ENCODE measurements at places on chromosomes 5 and 9.

DNA sequence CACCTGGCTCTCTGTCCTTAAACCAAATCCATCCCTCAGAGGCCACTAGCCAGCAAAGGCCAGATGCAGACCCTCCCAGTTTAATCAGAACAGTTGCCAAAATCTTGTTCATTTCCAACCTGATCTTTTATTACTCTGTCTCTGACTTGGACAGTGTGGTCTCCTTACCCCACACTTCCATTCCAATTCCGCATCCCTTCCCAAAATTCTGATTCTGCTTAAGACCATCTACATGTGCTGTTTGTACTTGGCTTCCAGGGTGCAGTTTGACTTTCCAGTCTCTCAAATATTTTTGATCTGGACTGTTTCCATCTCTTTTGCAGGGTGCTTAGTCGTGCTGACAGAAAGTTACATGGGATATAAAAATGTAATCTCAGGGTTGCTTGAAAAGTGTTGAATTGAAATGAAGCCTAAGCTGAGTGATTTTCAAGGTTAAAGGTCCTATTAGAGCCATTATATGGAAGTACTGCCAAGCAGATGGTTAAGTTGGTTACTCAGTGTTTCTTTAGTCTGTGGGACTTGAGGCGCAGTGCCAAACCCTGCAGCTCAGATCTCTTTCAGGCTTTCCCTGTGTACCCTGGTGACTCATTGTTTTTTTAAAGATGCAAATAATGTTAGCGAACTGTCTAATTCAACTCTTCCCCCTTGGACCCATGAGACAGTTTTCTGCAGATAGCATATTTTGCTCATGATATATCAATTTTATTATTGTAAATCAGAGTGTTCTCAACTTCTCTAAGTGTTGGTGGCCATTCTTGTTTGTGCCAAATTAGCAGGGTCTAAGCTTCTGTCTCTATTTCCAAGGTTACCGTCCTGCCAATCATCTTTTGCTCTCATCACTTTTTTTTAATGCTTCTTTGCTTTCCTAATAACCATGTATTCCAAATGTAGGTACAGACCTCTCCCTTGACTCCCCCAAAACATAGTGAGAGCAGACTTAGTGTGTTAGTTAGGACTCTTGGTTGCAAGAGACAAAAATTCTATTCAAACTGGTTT is 18.2 kb upstream of the DCP2 start:
- peak; percentile 41 for DNase-seq

DNA sequence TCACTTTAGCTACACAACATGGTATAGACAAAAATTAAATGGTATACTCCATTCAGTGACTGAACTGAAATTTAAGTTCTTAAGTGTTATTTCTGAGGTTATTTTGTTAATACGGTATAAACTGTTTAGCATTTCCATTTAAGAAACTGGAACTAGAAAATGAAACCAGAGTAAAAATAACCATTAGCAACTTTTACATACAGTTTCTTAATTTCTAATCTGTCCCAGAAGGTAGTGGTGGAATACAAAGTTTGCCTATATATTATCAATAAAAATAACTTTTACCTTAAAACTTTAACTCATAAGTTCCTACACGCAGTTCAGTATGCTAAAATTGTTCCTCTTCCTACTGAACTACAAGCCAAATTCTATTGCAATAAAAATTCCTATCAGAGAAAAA is 10.3 kb downstream of the GOLPH3 start:
- DNase-seq, result no peak

DNA sequence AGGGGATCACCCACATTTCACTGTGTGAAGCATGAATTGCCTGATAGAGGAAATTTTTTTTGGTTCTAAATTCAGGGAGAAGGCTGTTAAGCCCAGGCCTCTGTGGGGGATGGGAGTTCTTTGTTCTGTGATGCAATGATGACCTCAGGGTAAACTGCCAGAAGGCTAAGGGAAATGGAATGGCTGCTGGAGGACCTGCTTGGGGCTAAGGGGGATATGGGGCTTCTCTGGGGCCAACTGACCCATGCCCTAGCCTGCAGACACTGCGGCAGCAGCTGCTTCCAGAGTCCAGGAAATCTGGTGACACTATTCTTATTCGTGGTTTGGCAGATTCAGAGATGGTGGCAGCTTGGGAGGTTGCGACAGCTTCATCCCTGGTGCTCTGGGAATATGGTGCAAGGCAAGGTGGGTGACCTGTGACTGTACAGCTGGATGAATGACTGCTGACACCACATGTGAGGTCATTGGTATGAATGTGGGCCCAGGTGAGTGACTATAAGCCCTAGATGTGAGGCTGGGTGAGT is 30.3 kb downstream of the VCP start:
- DNase-seq, result no peak

DNA sequence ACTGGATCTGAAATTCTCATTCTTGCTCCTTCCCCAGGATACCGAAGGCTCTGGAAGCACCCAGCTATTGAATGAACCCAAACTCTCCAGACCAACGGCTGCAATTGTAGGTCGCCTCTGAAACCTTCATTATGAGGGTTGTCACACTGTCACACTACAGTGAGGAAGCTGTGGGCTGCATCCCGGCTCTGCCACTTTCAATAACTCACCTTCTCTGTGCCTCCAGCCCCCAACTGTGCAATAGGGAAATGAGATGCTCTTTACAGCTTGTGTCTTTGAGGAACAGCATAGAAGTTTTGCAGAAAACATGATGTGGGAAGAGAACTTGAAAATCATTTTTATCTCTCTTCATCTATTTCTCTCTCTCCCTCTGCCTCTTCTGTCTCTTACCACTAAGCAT is 69.6 kb upstream of the TGFBR1 start:
- no peak for DNase-seq

DNA sequence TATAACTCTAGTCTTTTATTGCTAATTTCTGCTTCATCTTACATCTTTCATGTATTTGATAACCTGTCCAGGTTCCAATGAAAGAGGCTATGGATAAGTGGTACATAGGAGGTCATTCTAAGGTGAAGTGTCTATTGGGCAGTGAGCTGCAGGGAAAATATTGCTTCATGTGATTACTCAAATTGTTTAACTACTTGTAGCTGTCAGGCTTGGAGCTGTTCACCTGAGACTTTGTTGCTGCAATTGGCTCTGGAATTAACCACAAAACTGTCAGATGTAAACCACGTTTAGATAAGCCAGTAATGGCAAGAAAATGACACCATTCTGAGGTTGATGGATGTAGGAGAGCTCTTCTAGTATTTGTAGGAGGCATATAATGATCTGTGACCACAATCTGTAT is 26.0 kb downstream of the ADAMTSL1 start:
- DNase-seq, result no peak

GRCh38 chr5:56259002-56259511 is 25.9 kb upstream of the ANKRD55 start:
- no peak for DNase-seq

GRCh38 chr9:35933550-35934067 is 24.3 kb downstream of the SPAAR start:
- DNase-seq, result no peak

- no peak for DNase-seq
Measured at GRCh38 chr9:76351006-76351405, 43.2 kb downstream of the RFK start.

- no peak for DNase-seq
Measured at GRCh38 chr5:169911448-169912212, 68.7 kb downstream of the INSYN2B start.

GRCh38 chr5:113181853-113182490 is 205.4 kb downstream of the DCP2 start:
- DNase-seq, result no peak

DNA sequence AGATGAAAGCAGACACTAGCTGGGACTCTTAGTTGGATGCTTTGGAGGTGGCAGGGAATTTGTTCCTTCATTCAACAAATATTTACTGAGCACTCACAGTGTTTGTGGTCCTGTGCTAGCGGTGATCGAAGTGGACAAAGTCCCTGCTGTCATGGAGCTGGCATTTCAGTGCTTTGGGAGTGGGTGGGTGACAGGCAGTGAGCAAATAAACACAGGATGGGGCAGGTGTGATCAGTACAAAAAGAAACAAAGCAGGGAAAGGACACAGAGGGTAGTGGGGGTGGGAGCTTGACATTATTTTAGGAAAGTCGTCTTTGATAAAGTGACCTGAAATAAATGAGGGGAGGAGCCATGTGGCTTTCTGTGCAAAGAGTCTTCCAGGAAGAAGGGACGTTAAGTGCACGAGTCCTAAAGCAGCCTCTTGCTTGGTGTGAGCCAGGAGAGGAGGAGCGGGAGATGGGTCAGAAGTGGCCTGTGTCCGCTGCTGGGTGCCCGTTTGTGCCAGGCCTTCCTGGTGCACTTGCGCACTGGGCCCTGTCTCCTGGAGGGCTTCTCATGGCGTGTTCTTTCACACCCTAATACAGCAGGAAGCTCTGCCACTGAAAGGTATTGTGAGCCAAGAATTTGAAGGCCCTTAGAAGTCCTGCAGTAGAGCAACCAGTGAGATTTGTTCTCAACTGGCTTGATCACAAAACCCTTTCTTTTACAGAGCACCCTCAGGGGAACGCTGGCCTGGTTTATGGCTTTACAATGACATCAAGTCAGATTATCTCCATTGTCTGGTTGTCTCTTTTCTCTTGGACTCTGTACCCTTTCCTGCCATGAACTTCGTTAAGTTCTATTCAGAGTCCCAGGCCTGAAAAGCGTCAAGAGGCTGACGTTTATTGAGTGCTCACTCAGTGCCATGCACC is 14.8 kb downstream of the NDST1 start:
- no peak for DNase-seq

DNA sequence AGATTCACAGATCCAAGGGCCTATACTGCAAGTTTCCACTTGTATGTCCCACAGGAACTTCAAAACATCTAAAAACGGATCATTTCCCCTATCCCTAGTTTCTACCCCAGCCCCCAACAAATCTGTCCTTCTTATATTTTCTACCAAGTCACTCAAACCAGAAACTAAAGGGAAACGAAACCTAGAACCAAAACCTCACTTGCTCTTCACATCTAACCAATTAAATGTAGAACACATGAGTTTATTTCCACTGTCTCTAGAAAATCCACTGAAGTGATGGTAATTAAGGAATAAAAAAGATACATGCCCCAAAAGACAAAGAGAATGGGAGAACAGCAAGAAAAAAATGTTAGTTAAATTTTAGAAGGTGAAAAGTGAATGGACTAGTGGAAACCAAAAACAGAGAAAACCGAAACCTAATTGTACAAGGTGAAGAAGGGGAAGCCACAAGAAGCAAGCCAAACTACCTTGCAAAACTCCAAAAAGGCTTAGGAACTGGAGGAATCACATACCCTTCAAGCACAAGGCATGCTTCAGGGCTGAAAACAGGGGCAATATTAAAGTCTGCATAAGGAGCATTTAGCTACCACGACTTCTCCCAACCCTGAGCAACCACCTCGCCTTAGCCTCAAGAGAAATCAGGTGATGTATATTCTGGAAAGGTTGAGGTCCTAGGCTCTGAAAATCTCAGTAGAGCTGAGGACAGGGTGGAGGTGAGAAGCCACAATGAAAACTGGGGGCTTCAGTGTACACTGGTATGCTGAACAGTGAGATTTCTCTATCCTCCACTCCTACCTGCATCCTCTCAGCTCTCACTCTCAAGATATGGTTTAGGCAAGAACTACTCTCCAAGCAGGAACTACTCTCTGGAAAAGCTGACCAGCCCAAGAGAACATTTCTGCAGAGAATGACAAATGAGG is 11.1 kb downstream of the SMU1 start:
- DNase-seq, result no peak

DNA sequence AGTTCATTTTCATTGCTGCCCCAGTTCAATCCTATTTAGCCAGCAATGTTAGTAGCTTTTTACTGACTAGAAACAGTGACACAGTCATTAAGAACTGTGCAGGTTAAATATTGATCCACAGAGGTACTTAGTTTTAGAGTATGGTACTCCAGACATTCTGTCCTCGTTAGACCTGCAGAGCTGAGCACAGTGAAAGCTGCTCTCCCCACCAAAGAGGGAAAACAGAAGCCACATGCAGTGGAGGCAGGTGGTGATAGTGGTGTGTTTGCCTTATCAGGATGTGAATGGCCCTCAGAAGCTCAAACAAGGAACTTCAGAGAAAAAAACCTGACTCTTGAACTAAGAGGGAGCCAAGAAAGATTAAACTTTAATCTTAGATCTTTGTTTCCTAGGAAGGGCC is 75.5 kb downstream of the UNC13B start:
- DNase-seq, result no peak

DNA sequence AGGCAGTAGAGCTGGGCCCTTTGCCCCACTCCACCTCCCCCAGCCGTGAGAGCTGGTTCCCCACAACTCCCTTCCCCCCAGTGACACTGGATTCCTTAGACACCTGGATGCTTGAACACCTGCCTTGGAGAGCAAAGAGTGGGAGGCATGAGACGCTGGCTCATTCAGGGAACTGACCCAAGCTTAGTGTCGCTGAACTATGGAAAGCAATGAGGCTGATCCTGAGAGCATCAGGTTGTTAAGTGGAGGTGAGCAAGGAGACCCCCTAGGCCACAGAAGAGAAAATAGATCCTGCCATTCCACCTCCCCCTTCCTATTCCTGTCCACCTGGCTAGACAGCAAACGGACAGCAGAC is 2.0 kb downstream of the CCL19 start:
- DNase-seq, result no peak

- no peak for DNase-seq
Measured at GRCh38 chr5:145980259-145980658, 43.9 kb downstream of the SH3RF2 start.

GRCh38 chr5:178231539-178232123 is 971 bp downstream of the PHYKPL start:
- DNase-seq, result no peak

DNA sequence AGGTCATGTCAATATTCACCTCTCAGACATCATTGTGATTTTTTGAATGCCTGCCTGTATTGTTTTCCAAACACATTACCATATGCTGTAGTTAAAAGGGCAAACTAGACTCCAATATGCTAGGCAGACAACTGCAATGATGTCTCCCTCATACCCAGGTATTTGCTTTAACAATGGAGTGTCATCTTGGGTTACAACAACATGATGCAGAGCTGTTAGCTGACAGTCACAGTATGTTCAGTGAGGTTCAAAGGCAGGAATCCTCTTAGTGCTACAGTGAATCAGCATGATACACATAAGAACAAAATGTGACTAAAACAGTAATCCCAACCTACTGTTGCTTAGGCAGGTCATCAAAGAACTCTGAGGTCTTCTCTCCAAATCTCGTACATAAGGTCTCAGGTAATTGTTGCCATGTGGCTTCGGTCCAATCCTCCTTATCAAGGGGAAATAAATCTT is 24.0 kb downstream of the OR1J1 start:
- DNase-seq, result no peak

GRCh38 chr9:85258823-85259370 is 482.9 kb downstream of the AGTPBP1 start:
- peak; percentile 10 for DNase-seq

DNA sequence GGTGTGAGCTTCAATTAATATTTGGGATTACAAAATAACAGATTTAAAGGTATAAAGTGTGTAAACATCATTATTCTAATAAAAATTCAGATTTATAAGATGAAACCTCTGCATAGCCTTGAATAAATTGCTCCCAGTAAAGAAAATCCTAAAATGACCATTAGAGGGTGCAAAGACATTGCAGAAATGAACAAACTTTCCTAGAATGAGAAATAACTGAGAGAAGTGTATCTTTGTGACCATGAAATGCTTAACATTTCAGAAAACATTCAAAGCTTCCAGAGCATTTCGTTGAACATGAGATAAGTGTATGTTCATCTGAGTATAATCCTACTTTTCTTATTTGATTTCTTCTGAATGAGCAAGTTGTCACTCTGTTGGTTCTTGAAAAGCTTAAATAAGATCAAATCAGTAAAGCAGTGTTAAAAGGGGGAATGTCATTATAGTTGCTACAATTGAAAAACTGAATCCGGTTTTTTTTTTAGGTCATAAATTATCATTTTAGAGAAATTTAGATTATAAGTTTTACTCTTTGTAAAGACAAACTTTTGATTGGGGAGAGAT is 24.7 kb upstream of the NUDT12 start:
- DNase-seq, result no peak

GRCh38 chr9:101620452-101620851 is 25.7 kb upstream of the PPP3R2 start:
- DNase-seq, result no peak

All from DND-41 (cell line).